Neuronal stem cell (in vitro differentiated cells): ENCODE measurements at places on chromosomes 2 and 18.

GRCh38 chr18:13280070-13280795 lies 61.7 kb downstream of the LDLRAD4 start:
- DNase-seq = peak; percentile 70

DNA sequence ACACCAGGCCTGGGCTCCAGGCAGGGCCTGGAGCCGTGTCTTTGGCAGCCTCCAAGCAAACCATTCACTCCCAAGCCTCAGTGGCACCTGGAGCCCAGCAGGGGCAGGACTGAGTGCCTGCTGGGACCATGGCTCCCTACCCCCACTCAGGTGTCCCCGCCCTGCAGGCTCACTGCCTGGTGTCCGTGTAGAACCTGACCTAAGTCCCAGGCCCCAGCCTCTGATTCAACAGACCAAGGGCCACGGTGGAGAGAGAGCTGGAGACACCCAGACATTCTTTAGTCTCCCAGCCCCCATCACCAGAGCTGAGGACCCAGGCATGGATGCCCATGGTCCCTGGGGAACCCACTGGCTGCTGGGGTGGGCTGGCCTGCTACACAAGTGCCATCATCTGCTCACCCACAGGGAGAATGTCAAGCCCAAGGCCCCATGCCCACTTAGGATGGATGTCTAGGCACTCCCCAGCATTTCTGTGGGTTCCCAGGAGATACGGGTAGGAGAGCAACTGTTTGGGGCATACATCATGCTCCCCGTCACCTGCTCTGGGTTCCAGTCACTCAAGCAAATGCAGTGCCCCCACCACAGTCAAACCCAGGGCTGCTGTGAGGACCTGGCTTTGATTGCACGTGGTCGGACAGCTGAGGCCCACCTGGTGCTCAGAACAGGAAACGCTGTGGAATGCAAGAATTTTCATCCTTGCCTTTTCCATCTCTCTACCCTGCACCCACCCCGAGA lies 42.9 kb upstream of the ATG16L1 start:
- no peak for DNase-seq

- DNase-seq = no peak
These were observed 12.1 kb downstream of the AMER3 start for GRCh38 chr2:130767408-130767775.

DNA sequence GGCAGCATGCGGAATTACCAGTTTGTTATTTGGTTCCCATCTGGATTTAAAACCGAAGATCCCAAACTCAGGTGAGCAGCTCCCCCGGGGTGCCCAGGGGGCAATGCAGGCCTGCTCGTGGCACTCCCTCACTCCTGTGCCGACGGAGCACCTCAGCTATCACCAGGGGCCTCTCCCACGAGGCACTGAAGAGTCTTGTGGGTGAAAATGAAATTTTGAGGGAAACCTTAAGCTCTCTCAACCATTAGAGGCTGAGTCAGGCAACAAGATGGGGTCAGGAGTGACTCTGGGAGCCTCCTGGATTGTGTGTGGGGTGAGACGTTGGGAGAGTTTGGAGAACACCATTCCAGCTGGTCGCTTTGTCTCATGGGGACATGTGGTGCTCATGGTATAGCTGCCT lies 189.0 kb downstream of the PRKCE start:
- DNase-seq = no peak

- DNase-seq = no peak
These were observed 44.9 kb upstream of the TTC39C start for GRCh38 chr18:23969664-23970063.

DNA sequence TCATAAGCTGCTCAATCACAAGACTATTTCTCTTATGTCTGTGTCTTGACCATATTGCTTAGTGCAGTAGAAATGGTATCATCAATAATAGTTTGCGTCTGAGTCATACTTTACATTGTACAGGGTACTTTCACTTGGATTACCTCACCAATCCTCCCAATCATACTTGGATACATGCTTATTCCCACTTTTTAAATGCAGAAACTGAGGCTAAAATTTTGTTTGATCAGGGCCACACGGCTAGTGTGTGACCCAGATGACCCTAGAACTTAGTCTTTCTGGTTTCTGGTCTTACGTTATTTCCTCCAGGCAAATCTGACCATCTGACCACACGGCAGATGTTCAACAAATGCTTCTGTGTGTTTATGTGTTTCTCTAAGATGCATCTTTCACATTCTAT lies 23.8 kb upstream of the CCL20 start:
- no peak for DNase-seq

GRCh38 chr2:218679119-218679518 lies 7.2 kb downstream of the STK36 start:
- no peak for DNase-seq

- DNase-seq = no peak
These were observed 175.2 kb downstream of the TMEM200C start for GRCh38 chr18:5720132-5720531.

GRCh38 chr2:132669908-132670495 lies at the start of gene LYPD1:
LYPD1 (minus strand) TSS chr2:132670205; CDS start chr2:132669932, 273 bp downstream.
- peak; percentile 44 for DNase-seq

- DNase-seq = no peak
These were observed 152.2 kb downstream of the SMAD7 start for GRCh38 chr18:48798334-48799245.

DNA sequence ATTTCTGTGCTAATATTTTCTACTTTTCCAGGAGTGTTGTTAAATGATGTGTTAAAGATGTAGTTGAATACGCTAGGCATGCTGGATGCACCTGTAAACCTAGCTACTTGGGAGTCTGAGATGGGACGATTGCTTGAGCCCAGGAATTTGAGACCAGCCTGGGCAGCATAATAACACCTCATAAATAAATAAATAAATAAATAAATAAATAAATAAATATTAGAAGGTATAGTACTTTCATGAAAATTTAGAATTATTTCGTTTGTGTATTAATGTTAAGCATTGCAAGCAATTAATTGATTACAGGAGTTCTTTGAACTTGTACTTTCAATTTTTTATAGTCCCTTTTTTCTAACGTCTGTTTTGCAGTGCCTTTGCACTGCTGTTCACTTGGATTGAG lies 137.2 kb downstream of the ATP9B start:
- no peak for DNase-seq

DNA sequence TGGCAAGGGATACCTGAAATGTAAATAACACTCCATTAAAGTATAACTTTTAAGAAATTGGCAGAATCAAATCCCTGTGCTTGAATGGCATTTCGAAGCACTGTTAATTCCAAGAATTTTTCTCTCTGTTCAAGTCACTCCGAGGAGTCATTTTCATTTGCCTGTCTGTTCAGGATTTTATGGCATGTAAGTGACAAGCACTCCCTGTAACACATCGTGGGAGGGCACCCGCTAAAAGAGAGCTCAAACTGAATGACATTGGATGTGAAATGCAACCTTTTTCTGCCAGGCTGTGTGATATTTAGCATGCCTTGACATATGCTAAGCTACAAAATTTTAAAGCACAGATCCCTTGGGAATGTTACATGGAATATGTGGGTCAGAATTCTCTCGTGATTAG lies 339.6 kb downstream of the LRRTM1 start:
- no peak for DNase-seq

GRCh38 chr2:71630454-71631328 lies 177.3 kb downstream of the DYSF start:
- no peak for DNase-seq
